ENCODE measurements at places on chromosomes 1 and 21.

GRCh38 chr1:239858057-239858456, 233.6 kb upstream of the FMN2 start:
- no peak for DNase-seq

- DNase-seq: no peak
Observed at GRCh38 chr1:175075572-175076568, 8.2 kb downstream of the TNN start.

DNA sequence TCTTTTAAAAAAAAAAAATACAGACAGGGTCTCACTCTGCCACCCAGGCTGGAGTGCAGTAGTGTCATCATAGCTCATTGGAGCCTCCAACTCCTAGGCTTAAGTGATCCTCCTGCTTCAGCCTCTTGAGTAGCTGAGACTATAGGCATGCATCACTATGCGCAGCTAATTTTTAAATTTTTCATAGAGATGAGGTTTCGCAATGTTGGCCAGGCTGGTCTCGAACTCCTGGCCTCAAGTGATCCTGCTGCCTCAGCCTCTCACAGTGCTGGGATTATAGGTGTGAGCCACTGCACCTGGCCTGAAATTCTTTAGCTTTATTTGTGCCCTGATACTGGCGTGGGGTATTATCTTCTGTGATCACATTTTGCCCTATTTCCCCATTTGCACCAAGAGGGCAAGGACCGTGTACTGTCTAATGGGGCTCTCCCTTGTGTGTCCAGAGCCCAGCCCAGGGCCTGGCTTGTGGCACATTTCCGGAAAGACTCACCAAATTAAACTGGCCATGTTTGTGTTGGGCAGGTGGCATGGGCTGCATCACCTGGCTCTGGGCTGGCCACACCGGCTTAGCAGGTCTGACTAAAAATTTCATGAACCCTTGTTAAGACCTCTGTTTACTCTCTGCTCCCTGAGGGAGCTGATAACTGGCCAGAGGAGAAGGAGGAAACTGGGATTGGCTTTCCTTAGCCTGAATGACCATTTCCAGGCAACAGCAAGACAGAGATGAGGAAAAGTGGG, 32.2 kb downstream of the TRIM62 start:
- no peak for DNase-seq

DNA sequence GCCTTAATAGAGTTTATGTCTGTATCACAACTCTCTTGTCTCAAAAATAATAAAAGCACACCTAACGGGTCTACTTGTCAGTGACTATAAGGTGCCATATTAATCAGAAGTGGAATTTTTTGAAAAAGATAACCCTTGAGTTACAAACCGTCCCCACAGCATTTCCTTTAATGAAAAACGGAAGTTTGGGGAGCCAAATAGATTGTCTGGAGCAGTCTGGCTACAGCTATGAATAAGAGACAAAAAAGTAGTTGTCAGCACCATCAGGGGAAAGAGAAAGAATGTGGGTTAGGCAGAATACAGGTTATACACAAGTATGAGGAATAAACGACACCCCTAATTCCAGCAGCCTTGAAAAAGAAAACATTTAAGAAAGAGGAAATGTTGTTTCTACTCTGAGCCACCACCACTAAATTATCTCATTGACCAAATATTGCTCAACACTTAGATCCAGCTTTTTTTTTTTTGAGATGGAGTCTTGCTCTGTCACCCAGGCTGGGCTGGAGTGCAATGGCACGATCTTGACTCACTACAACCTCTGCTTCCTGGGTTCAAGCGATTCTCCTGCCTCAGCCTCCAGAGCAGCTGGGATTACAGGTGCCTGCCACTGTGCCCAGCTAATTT, 29.4 kb upstream of the USP24 start:
- DNase-seq: no peak

DNA sequence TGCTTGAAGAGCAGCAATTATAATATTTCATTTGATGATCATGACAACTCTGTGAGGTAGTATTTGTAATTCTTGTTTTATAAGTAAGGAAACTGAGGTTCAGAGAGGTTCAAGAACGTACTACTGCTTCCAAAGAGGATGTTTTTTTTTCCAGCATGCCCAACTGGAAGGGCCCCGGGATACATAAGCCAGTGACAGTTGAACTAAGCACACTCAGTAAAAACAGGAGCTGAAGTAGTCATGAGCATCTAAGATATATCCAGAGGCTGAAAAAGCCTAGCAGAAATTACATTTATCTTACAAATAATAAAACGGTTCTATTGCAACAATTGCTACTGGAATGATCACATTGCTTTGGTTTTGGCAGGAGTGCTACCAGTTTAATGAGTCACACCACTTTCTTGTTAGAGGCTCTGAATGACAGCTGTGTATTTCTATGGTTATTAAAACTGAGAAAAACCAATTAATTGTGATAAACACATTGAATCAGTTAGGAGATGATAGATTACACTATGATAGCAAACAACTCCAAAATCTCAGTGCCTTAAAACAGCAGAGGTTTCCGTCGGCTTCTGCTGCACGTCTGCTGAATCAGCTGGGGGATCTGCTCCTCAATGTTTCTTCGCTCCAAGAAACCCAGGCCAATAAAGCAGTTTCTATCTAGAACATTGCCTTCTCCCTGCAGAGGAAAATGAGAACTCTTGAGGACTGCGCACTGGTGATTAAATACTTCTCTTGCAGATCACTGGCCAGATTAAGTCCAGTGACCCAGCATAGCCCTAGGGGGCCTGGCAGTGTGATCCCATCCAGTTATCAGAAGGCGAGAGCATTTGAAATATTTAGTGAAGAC, 522.7 kb downstream of the PLPP3 start:
- no peak for DNase-seq

- DNase-seq: no peak
Observed at GRCh38 chr21:41965461-41966013, 11.7 kb upstream of the C2CD2 start.

GRCh38 chr1:21762022-21762404, 20.9 kb downstream of the USP48 start:
- no peak for DNase-seq

GRCh38 chr21:44503901-44504399, 36.0 kb downstream of the KRTAP10-1 start:
- no peak for DNase-seq

DNA sequence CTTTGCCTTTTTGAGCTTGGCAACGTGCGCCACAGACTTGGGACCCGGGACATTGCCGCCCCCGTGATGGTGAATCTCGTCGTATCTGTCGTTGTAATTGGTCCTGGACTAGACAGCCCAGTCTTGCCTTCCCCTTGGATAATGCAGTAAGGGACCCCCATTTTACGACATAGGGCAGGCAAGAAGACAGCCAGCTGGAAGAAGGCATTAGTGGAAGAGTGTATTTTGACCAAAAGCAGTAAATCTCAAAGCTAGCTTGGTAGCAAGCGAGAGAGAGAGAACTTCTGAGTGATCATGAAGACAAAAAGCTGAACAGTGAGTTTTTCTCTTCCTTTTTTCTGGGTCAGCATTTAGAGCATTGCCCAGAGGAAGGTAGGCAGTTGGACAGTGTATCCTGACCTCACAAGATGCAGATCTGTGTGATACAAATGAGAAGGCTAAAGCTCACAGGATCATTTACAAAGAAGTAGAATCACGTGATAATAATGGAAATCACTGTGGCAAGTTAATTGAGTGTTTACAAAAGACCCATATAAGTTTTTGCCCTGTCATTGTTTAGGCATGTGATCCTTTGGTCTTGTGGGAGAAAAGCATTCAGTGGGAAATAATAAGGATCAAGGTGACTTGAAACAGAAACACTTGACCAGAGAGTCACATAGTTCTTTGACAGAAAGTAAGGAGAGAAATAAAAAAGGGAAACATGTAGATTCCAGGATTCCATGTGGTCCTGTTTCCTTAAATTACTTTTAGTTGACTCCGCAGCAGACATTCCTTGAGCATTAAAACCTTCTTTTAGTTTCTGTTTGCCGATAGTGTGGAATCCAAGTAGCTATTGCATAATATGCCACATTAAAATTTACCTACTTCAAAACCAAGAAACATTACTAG, 66.3 kb downstream of the CNST start:
- DNase-seq: no peak

GRCh38 chr1:192104128-192104527, 54.1 kb upstream of the RGS18 start:
- DNase-seq: no peak

DNA sequence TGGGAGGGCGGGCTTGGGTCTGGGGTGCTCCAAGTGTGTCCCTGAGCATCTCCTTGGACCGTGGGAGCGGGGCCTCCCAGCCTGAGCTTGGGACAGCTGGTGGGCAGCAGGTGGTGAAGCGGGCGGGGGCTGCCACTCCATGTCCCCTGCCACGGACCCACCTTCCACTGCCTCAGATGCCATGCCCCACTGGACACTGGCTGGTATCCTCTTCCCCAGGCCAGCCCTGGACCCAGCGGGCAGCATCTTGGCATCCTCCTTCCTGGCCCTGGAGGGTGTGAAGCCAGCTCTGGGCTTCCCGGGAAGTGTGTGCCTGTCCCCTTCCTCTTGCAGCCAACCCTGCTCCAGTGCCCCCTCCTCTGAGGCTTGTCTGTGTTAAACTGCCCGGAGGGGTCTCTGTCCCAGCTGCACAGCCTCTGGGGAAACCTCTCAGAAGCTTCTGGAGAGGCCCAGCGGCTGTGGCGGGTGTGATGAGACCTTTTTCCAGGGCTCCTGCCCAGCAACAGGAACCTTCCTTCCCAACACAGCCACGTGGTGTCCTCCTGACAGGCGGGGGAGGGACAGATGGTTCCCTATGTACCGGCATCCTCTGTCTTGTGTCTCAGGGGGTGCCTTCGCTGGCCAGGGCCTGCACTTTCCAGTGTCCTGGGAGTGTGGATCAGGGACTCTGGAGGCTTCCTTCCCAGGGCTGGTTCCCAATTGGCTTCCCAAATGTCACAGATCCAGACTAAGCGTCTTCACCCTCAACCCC, 81.6 kb upstream of the DISP3 start:
- DNase-seq: no peak

GRCh38 chr1:19028546-19029129, 72.2 kb upstream of the IFFO2 start:
- no peak for DNase-seq

- DNase-seq: no peak
Observed at GRCh38 chr1:246219508-246220030, 287.5 kb downstream of the SMYD3 start.

DNA sequence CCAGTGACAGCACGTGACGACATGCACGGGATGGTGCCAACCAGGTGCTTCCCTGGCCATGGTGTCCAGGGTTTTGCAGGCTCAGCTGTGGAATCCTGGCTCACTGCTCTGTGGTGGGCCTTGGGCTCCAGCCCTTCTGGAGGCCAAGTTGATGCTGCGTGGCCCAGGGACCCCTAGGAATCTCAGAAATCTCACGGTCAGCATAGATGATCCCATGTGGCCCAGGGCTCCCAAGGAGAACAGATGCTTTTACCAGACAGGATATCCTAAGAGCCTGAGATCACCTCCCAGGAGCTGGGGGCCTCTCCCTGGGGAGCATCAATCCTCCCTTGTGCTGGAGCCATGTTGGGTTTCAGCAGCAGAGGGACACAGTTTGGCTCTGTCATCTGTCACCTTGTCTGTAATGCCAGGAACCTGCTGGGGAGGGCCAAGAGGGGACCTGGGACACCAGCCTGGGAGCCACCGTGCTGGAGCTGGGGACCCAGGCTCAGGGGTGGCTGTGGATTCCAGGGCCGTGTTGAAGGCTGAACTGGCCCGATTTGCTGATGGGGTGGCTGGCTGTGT, 63.9 kb downstream of the TRIM11 start:
- DNase-seq: no peak

DNA sequence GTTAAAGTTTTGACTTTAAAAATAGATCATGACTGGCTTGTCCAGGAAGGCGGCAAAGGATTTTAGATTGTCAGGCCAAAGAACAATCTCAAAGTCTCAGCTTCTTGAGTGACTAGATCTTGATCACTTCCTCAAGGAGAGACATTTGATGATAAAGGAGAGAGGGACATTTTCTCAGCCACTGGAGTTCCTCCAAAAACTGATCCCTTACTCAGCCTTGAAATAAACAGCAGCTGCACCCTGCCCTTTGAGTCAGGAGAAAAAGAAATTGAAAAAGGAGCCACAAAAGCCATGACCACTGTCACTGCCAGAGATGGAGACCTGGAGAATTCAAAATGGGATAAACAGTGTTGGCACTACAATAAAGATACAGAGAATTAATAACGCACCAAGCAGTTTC, 288.4 kb upstream of the PRMT6 start:
- DNase-seq: no peak

- DNase-seq: no peak
Observed at GRCh38 chr1:72229893-72230292, 52.4 kb downstream of the NEGR1 start.

- DNase-seq: no peak
Observed at GRCh38 chr1:147892731-147893214, 9.8 kb upstream of the GJA8 start.

- DNase-seq: no peak
Observed at GRCh38 chr1:116933606-116934515, 24.1 kb downstream of the PTGFRN start.

DNA sequence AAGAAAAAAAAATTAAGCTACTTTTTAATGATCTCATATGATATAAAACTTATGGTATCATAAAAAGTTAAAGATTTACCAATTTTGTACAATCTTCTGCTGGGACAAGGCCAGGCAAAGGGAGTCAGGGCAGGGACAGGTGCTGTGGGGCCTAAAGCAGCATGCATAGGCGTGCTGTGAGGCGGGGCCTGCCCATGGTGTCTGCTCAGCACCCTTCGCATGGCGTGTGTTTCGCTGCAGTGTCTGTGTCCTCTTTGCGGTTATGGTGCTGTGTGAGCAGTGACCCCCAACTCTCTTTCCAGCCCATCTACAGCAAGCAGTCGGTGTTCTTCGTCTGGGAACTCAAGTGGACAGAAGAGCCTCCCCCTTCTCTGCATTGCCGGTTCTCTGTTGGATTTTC, 13.4 kb upstream of the PWP2 start:
- DNase-seq: no peak

- DNase-seq: no peak
Observed at GRCh38 chr1:184935920-184936798, 38.1 kb downstream of the NIBAN1 start.

DNA sequence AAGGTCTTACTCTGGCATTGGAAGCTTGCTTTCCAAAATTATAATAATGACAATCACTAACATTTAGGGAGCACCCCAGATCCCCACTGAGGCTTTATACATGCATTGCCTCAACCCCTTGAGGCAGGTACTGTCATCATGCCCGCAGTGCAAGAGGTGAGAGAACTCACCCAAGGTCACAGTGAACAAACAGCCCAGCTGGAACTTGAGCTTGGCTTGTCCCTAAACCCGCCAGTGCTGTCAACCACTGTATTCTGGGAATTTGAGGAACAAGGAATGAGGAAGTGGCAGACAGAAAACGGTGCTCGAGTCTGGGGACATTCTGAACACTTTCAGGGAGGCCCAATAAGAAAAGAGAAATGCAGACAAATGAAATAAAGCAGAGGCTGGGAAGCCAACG, 34.6 kb upstream of the TLR5 start:
- no peak for DNase-seq

GRCh38 chr1:65965112-65965996, 172.7 kb downstream of the PDE4B start:
- no peak for DNase-seq

DNA sequence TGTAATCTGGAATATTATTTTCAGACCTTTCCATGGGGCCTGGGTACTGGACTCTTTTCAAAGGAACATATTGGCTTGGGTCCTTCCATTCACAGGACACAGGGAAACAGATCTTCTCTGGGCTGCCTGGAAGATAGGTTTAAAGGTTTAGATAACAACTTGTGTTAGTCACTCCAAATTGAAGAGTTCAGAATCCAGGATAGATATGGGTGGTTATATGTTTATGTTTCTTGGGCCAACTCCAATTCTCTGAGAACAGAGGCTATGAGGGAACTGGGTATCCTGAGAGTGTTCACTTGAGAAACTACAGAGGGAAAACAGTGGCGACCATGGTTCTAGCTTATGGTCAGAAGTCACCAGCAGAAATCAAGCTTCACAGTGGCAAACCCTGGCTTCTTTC, 8.7 kb upstream of the PIGM start:
- no peak for DNase-seq

Data from stimulated activated CD8-positive, alpha-beta memory T cell treated with anti-CD3 and anti-CD28 coated beads, Interleukin-15, amount 100 ng/mL, for 48 hours (primary cell).